Stimulated activated CD4-positive, alpha-beta T cell treated with anti-CD3 and anti-CD28 coated beads, Interleukin-2, amount 100 ng/mL, for 24 hours (primary cell): ENCODE measurements at places on chromosomes 7 and 10.

GRCh38 chr7:116024826-116025809 is 5.4 kb downstream of the TFEC start:
- DNase-seq = no peak

GRCh38 chr10:83915801-83916200 is 223.5 kb upstream of the GHITM start:
- DNase-seq = no peak

GRCh38 chr7:102210787-102211186 is 75.9 kb upstream of the SH2B2 start:
- no peak for DNase-seq

DNA sequence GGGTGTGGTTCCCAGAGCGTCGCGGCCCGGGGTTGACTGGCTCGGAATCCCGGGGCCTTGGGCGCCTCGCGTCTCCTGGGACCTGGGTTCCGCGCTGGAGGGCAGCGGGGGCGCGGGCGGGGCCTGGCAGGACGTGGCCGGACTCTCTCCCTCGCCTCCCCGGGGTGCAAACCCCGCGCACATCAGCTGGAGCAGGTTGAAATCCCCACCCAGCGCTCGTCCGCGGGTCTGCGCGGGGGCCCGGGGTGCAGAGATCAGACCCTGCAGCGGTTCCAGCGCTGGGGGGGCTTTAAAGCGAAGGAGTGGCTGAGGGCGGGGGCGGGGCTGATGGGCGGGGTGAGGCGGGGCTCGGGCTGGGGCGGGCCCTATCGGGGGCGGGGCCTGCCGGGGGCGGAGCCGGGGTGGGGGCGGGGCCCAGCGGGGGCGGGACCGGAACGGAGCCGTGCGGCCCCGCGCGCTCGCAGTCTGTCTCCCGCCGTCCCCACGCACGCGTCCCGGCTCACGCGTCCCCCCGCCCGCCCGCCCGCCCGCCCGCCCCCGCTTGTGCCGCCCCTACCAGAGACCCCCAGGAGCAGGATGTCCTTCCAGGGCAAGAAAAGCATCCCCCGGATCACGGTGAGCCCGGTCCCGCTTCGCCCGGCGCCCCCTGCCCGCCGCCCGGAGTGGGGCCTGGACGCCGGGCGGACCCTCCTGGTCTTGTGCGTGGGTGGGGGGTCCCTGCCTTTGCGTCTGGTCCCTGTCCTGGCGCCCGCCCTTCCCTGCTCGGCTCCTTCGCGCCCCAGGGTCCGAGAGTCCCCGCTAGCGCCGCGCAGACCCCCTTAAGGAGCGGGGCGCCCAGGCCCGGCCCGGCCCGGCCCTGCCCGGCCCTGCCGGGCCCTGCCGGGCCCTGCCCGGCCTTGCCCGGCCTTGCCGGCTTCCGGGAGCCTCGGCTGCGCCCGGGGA is at the start of gene DPYSL4:
Gene DPYSL4, plus strand, starts transcription at position 461 of the 942 bp plus-strand sequence. Its CDS starts 116 bp downstream, at position 577.
- DNase-seq = peak; percentile 33

DNA sequence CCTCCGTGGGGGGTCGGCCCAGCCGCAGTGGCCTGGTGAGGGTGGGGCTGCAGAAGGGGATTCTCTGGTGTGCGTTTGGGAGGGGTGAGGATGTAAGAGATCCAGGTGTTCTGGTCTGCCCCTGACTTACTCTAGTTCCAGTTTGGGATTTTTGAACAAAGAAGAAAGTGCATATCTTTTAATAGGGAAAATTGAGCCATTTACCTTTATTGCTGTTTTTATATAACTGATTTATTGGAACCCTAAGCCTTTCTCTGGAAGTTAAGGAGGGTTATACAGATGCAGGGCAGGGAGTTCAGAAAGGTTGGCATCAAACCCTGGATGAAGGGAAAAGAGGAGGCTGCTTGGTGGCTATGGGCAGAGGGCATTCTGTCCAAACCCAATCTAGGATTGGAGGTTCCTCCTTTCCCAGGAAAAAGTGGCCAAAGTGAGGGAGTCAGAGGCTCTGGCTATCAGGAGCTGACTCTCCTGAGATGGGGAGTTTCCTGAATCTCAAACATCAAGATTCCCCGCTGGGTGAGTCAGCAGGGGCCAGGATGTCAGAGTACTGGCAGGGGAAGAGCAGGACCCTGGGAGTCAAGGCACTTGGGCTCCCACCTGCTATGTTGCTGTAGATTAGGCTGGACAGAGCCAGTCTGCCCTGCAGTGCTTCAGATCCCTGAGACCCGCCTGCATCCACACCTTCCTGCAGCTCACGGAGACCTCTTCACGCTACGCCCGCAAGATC is 67.5 kb downstream of the CLIP2 start:
- no peak for DNase-seq

- no peak for DNase-seq
These were observed 3.8 kb downstream of the REEP3 start for GRCh38 chr10:63525021-63525420.

- DNase-seq = no peak
These were observed 409.2 kb downstream of the DNAJB6 start for GRCh38 chr7:157745721-157746709.

DNA sequence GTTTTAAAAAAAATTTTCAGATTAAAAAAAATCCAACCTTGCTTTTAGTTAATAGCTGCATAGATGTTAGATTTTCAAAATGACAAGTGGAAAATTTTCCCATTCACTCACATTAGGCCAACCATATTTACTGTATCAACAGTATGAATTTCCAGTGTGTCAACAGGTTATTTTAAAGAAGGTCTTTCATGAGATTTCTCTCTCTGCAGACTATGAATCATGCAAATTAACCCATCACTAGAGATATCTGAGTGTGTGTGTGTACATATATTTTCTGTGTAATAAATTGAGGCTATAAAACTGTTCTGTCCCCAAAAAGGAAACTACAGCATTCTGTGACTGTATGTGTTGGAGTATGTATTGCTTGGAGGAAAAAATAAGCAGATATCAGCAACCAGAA is 305.6 kb downstream of the ARL4A start:
- no peak for DNase-seq

GRCh38 chr10:17386616-17387075 is 67.7 kb downstream of the ST8SIA6 start:
- no peak for DNase-seq
